HuH-7 (cell line): ENCODE measurements at places on chromosomes 2 and 18.
A peak's percentile ranks its signal among the peaks of the same experiment; 100 is the strongest.

DNA sequence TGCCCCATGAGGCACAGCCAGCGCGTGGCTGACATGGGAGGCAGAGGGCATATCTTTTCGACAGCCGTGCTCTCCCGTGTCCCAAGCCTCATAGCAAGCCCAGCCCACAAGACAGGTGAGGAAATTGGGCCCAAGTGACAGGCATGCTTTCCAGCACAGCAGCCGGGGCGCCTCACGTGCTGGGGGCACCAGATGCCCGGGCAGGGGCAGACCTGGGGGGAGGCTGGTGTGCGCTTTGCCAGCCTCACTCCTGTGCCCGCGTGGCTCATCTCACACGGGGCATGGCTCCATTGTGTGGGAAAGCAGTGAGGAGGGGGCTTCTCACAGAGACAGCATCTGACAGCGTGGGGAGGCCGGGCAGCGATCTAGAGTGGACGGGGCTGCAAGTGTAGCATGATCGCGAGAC, 93.2 kb downstream of the USP40 start:
- no peak for DNase-seq

DNA sequence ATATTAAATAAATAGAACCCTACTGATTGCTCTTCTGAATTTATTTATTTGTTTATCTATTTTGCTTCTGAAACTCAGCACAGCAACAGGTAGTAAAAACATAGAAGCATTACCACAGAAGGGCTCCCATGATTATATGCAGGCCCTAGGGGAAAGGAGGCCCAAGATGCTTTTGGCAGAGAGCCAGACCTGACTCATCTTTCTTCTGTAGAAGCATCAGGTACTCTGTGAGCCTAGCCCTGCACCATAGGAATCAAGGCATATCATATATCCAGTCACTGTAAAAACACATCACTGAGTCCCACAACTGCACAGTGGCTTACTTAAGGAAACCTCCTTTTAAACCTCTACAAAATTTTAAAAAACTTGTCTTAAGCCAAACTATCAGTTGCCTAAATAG, 1.8 kb downstream of the SCN9A start:
- peak; percentile 23 for DNase-seq

DNA sequence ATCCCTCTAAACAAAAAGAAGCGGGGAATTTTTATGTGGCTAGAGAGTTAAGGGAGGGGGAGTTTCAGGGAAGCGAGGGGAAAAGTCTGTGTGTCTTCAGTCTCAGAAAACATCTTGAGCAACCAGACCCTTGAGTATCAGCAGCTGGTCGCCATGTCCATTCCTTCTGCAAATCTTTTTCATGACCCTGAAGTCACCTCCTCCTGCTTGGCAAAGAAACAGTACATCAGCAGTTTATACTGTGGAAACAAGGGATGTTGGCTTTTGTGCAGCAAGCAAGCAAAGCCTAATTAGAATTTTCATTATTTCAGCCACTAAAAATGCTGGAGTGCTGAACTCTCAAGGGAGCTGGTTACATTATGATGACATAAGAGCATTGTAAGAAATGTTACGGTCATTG, 187.4 kb upstream of the SLC8A1 start:
- no peak for DNase-seq

- DNase-seq, result no peak
These were observed 127.3 kb downstream of the TMEM163 start for GRCh38 chr2:134591526-134591925.

- DNase-seq, result no peak
These were observed 126.8 kb downstream of the MARCHF4 start for GRCh38 chr2:216245391-216245975.

DNA sequence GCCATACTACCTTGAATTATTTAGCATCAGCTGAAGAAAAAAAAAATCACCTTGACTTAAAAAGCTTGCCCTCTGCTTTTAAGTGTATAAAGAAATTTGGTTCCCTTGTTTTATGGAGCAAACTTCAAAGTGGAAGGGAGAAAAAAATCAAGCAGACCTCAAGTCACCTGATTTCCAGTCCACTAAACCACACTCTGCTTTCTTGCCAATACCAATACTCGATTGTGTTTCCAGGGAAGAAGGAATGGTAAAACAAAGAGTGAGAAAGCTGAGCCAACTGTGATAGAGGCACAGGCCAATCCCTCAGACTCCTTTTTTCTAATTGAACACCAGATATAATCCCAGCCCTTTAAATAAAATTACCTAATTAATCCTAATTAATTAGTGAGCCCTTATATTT, 587.3 kb downstream of the ARHGAP15 start:
- no peak for DNase-seq

- no peak for DNase-seq
These were observed 97.1 kb downstream of the INHBB start for GRCh38 chr2:120442923-120443571.
